ACHN (cell line): ENCODE measurements at places on chromosomes 16 and 17.
A peak's percentile ranks its signal among the peaks of the same experiment; 100 is the strongest.

DNA sequence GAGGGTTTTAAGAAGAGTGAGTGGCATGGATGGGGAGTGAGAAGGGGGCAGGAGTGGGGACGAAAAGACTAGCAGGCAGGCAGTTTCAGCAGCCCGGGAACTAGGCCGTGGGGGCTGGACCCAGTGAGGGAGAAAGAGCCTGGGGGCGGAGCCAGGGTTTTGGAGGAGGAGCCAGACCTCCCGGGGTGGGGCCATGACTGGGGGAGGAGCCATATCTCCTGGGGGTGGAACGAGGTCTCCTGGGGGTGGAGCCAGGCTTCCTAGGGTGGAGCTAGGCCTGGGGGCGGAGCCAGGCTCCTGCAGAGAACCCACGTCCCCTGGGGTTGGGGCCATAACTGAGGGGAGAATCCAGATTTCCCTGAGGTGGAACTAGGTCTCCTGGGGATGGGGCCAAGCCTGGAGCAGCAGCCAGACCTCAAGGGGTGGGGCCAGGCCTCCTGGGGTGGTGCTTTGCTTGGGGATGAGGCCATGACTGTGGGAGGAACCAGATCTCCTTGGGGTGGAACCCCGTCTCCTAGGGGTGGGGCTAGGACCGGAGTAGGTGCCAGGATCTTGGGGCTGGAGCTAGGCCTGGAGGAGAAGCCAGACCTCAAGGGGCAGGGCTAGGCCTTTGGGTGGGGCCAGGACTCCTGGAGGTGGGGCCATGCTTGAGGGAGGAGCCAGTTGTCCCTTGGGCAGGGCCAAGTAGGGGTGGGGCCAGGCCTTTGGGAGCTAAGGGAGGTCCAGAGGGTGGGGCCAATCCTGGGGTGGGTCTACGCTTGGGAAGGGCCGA, 41.7 kb upstream of the JPH3 start:
- DNase-seq, result peak; percentile 40

DNA sequence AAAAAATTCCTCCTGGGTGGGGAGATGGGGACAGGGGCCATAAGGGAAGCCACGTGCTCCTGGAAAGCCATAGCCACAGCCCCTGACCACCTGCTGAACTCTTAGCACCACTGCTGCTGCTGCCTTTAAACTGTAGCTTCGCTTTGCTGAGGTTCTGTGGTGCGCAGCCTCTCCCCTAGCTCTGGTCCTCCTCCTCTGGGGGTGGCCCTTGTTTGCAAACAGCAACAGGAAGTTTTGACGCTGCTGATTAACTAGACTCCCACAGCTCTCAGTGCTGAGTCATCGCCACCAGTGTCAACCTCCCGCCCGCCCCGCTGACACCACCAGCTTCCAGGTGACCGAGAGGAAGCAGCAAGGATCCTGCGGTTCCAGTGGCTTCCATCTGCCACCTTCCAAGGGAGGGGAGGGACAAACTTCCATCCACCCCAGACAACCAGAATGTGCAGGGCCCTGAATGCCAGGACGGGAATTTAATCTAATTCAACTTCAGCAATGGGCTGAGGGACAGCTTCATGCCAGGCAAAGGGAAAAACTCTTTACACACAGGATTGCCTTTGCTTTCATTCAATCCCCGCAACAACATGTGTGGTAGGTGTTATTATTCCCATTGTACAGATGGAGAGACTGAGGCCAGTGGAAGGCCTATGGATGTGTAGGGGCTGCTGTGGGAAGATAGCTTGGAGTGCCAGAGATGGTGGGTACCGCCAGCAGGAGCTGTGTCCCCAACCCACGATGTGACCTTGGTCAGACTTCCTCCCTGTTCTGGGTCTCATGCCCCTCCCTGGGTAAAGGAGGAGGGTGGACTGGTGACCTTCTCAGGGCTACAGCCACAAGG, 8.1 kb upstream of the KIFC3 start:
- DNase-seq, result peak; percentile 98

GRCh38 chr17:2184993-2185931, 118.3 kb downstream of the SMG6 start:
- DNase-seq, result no peak

DNA sequence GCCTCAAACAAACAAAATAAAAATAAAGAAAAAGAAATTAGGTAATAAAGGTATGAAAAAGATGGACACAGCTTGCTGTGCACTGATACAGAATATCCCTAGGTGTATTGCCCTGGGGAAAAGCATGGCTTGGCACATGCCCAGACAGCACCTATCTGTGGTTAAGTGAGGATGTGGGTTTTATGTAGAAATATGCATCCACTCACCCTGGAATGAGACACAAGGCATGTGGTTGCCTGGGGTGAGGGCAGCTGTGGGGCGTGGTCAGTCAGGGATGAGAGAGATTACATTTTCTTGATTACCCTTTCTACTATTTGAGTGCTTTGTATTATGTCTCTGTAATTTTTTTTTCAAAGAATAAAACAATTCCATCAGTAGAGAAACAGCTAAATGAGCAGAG, 6.9 kb downstream of the PLLP start:
- DNase-seq, result peak; percentile 96

- no peak for DNase-seq
These were observed 42.8 kb downstream of the NOG start for GRCh38 chr17:56636265-56636664.

DNA sequence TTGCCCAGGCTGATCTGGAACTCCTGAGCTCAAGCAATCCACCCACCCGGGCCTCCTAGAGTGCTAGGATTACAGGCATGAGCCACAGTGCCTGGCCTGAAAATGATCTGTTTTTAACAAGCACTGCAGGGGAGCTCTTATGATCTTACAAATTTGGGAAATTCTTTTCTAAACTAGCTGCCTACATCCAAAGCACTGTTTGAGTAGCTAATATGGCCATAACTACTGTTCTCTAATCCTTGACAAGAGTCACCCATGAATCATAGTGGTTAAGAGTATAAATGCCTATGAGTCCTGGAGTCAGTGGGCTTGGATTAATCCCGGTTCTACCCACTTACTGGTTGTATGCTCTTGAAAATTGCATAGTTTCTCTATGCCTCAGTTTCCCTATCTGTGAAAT, 1.4 kb upstream of the CPPED1 start:
- DNase-seq, result no peak

- no peak for DNase-seq
These were observed 25.7 kb downstream of the CLEC16A start for GRCh38 chr16:10970065-10970464.

DNA sequence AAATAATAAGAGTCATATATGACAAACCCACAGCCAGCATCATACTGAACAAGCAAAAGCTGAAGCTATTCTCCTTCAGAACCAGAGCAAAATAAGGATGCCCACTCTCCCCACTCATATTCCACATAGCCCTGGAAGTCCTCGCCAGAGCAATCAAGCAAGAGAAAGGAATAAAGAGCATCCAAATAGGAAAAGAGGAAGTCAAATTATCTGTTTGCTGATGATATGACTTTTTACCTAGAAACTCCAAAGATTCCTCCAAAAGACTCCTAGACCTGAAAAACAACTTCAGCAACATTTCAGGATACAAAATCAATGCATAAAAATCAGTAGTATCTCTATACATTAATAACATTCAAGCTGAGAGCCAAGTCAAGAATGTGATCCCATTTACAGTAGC, 217.5 kb downstream of the ABCC12 start:
- DNase-seq, result no peak

GRCh38 chr16:24070851-24071250, 185.3 kb upstream of the CACNG3 start:
- DNase-seq, result peak; percentile 63

GRCh38 chr16:48561960-48562393, 48.0 kb downstream of the N4BP1 start:
- DNase-seq, result no peak

- no peak for DNase-seq
These were observed 3.2 kb upstream of the ARHGAP23 start for GRCh38 chr17:38425031-38425430.

DNA sequence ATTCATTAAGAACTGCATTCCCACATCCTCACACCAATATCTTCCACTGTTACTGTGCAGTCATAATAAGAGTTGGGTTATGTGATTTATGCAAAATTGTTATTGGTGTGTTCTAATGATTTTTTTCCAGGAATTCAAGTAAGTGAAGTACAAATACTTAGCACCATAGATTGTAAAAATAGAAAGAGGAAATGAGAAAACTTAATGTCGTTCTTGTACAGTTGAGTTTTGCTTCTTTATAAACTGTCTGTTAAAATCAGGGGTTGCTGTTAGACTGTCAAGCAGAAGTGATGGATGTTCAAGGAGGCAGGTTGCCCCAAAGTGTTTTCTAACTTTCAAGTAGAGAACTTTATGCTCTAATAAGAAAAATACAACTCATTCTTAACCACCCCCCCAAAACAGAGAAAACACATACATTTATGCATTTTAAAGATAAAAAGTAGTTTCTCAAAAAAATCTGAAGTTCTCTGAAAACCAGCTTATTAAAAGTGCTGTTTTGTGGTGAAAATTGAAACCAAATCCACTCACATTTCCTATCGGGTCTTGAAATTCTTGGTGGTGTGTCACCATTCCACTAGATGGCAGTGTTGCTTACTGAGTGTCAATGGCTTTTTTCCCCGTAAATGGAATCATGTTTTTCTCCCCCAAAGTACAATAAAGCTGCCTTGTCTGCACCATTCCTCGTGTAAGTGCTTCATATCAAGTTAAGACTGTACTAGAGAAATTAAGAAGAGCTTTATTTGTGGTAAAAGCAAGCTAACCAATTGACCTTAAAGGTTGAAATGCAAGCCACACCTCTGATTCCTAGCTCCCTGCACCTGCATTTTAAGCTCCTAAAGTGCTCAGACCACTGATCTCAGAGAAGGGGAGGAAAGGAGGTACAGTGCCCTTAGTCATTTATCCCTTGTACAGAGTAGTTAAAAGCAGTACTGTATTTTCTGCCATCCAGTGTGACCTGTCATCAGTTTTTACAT, 4.7 kb upstream of the IGSF6 start:
- DNase-seq, result peak; percentile 68

DNA sequence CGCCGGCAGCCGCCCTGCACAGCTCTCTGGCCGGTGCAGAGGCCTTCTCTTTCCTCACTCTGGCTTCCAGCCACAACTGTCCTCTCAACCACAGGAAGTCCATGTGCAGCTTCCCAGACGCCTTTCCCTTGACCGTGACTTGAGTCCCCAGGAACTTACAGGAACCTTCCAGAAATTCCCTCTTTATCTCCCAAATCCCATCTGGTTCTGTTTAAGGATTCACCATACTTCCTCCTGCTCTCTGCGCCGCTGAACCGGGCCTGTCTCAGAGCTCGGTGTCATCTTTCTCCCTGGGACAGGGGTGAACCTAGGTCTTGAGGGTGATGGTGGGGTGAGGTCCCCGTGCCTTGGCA, 65.2 kb upstream of the ZNF469 start:
- DNase-seq, result no peak

DNA sequence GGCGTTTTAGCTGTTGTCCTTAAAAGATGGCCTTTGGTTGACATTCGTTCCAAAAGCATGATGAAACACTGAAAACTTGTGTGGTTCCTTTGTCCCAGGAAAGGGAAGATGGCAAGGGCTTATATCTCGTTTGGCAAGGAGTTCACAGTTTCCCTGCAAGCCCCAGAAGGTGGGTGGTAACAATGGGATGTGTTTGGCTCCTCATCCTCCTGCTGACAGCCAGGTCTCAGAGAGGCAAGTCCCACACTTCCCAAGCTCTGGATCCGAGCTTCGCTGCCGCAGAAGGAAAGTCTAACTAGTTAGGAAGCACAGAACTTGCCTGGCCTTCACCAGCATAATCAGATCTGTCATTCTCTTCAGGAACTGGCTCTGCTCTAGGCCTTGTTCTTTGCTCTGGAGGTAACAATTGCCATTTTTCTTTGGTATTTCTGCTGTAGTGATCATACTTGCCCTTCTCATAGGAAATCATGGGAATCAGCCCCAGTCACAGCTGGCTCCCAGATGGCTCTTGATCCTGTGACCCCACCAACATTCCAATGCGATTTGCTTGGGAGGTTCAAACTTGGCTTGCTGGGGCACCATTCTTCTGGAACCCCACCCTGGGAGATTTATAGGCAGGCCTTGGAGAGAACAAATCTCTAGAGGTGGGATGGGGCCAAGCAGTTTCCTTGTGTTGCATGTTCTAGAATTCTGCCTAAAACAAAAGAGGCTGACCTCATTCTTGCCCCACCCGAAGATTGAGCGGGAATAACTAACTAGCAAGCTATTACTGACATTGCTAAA, 17.9 kb downstream of the KPNA2 start:
- DNase-seq, result no peak

DNA sequence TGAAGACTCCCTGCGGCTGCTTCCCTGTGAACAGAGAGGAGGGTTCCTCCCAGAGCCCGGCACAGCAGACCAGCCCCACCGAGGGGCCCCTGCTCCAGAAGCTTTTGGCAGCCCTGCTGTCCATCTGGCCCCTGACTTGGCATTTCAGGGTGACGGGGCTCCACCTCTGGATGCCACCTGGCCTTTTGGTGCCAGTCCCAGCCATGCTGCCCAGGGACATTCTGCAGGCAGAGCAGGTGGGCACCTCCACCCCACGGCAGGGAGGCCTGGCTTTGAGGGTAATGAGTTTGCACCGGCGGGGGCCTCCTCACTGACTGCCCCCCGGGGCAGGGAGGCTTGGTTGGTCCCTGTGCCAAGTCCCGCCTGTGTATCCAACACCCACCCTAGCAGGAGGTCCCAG, 20.3 kb upstream of the ZFPM1 start:
- no peak for DNase-seq

GRCh38 chr17:8606401-8606800, 24.1 kb downstream of the MYH10 start:
- DNase-seq, result no peak
